NT2/D1 (cell line): ENCODE measurements at places on chromosomes 13 and 19.

GRCh38 chr19:11151181-11151580 is 4.4 kb downstream of the SPC24 start:
- DNase-seq: no peak

GRCh38 chr13:86298725-86299124 is 499.5 kb upstream of the SLITRK6 start:
- DNase-seq: no peak

GRCh38 chr19:18478545-18479311 is 40.8 kb upstream of the ISYNA1 start:
- DNase-seq: no peak

DNA sequence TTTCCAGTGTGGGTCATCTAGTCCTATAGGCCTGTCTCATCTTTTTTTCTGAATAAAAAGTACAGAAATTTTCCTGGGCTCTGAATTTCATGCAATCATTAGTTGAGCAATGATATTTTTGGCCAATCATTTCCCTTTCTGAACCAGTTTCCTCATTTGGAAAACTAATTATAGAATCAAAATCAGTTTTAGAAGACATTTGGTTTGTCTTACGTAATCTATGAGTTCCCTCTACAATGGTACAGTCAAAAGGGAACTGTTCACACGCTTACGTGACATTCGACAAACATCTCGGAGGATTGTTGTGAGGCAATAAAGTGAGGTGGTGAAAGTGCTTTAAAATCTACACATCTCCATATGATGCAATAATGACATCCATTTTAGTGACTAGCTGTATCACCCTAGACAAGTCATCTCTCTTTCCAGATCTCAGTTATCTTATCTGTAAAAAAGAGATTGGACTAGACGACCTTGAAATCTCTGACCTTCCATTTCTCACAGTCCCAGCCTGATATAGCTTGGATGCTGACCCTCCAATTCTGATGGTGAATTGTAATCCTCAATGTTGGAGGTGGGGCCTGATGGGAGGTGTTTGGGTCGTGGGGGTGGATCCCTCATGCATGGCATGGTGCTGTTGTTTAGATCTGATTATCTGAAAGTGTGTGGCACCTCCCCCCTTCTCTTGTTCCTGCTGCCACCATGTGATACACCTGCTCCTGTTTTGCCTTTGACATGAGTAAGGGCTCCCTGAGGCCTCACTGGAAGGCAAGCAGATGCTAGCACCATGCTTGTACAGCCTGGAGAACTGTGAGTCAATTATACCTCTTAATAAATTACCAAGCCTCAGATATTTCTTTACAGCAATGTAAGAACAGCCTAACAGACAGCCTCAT is 26.7 kb downstream of the FLT1 start:
- DNase-seq: no peak

DNA sequence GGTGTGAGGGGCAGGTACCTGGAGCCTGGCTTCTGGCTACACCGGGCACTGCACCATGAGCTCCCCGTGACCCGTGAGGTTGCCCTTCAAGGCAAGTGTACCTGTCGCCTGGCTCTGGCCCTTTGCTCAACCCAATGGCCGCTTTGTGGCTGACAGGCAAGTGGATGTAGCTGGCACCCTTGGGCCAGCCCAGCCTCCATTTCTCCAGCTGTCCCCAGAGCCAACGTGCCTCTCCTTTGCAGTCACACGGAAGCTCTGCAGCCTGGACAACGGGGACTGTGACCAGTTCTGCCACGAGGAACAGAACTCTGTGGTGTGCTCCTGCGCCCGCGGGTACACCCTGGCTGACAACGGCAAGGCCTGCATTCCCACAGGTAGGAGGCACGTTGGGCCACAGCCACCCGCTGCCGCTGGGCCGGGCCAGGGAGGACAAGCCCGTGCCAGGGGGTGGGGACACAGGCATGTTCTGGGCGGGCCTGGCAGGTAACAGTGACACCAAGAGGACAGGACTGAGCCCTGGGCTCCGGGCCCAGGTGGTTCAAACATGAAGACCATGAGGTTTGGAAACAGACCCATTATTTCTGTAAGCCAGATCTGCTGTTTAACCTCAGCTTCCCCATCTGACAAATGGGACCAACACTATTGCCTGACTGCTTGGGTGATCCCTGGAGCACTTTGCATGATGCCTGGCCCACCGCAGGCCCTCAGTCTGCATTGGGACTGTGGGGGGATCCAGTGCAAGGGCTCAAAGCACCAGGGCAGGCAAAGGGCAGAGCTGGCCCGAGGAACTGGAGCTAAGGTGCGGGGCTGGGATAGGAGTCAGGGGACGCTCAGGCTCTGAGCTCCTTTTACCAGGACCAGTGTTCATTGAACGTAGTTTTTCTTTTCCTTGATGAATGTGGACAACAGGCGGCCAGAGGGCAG is 17.5 kb upstream of the PROZ start:
- no peak for DNase-seq

DNA sequence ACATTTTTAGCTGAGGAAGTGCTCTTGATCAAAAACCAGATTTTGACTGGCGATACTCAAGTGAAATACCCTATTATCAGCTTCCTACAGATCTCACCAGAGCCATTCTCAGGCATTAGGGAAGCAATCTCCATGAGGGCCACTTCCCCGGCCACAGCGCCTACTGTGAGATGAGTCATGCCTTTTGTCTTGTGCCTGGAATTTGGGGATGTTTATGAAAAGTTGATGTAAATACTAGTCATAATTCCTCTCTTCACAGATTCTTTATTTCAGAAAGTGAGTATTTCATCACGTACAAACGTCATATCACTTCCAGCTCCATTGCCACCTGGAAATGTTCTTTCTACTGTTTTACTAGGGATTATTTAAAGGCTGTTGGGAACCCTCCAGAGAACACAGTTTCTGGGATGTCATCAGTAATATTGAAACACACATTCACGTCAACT is 25.3 kb upstream of the SLC46A3 start:
- DNase-seq: no peak

DNA sequence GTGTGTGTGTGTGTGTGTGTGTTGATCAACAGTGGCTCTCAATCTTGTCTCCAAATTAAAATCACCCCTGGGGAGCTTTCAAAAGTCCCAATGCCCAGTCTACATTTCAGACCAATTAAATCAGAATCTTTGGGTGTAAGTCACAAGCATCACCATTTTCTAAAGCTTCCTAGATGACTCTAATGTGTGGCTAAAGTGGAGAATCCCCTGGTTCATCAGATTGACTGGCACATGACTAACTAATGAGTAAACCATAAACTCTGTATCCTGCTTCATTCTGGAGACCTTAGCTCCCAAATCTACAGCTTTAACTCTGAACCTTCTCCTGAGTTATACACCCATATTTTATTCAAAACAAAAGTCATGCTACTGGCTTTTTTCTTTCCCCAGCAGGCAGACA is 131.3 kb downstream of the SUCLA2 start:
- DNase-seq: no peak

GRCh38 chr13:70527599-70527998 is 419.3 kb upstream of the KLHL1 start:
- no peak for DNase-seq

GRCh38 chr19:10643968-10644259 is 10.2 kb upstream of the ILF3 start:
- DNase-seq: no peak

- DNase-seq: no peak
Observed at GRCh38 chr13:28805193-28805819, 14.8 kb upstream of the MTUS2 start.

GRCh38 chr19:4972509-4973230 is 3.8 kb downstream of the KDM4B start:
- no peak for DNase-seq

GRCh38 chr13:52048516-52048915 is 24.0 kb downstream of the UTP14C start:
- DNase-seq: no peak

DNA sequence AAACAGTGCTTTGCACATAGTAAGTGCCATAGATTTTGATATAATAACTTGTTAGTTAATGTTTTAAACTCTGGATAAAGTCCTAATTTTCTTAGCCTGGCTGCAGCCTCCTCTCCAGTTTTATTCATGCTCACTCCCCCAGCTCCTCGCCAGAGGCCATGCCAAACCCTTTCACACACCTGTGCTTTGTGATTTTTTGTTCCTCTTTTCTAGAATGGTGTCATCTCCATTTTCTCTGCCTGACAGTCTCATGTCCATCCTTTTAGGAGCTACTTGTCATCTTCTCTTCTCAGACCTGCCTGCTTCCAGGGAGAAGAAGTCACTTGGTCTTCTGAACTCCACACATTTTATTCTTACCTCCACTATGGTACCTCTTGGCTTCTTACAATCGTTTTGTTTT is 55.8 kb upstream of the SPATA13 start:
- no peak for DNase-seq

DNA sequence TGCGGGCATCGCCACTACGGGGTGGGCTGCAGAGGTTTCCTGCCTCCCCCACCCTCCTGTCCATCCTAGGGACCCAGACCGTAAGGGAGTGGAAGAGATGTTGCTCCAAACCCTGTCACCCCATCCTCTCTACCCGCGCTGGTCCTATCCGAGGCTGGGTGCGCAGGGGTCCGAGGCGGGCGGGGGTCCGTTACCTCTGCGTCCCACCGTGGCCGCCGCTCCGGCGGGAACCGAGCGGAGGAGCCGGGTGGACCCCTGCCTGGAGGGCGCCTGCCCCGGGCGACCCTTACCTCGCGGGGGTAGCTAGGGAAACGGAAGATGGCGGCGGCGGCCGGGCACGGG is at the start of gene DGKH:
Gene DGKH (plus strand): TSS at position 307 of the 342 bp plus-strand sequence. CDS start 126 bp downstream, outside the sequence.
- DNase-seq: no peak

- DNase-seq: no peak
Observed at GRCh38 chr19:48489608-48490216, 20.5 kb downstream of the CYTH2 start.

GRCh38 chr13:46609052-46609451 is 56.1 kb downstream of the LRCH1 start:
- DNase-seq: no peak

DNA sequence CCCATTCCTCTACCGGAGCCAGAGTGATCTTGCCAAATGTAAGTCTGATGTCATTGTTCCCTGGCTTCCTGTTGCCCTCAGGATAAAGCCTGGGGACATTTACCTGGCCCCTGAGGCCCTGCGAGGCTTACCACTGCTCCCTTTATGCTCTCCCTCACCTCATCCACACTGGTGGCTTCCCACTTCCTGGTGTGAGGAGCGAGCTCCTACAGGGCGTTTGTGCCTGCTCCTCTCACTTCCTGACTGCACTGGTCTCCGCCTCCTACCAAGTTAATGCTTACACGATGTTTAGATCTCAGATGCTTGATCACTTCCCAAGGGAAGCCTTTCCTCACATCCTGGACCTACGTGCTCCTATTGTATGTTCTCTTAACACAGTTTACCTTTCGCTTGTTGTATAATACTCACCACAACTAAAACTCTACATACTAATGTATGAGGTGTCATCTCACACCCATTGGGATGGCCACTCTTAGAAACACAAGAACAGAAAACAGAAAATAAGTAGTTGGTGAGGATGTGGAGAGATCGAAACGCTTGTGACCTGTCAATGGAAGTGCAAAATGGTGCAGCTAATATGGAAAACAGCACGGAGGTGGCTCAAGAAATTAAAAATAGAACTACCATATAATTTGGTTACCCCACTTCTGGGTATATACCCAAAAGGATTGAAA is 177.6 kb downstream of the SHISA2 start:
- no peak for DNase-seq

- no peak for DNase-seq
Observed at GRCh38 chr13:20673715-20674114, 29.8 kb upstream of the IL17D start.

- DNase-seq: no peak
Observed at GRCh38 chr13:91302111-91302510, 45.4 kb upstream of the MIR17HG start.

DNA sequence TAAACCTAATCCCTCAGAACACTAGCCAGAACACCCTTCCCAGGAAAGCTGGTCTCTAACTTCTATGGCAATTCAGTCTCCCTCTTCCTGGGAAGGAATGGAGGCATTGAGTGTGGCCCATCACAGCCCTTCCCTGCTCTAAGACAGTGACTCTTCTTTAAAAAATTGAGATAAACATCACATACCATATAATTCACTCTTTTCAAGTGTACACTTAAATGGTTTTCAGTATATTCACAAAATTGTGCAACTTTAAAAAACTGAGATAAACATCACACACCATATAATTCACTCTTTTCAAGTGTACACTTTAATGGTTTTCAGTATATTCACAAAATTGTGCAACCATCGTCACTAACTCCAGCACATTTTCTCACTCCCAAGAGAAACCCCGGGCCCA is 116.5 kb downstream of the MIPEP start:
- DNase-seq: no peak

- DNase-seq: no peak
Observed at GRCh38 chr13:31110617-31111016, 51.1 kb downstream of the HSPH1 start.

DNA sequence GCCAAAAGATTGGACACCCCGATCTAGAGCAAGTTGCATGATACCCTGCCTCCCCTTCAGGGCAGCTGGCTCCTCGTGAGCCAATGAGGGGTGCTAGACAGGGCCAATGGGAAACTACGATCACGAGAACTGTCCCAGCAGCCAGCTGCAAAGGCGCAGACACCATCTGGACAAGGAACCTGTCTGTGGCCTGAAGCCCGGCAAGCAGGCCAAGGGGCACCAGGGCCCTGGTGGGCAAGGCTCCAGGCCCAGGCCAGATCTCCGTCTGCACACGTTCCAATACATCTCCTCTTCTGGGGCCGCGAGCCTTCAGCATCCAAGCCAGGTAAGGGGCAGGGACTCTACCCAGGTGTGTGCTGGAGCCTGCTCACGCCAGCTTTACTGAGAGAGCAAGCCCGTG is 20.2 kb downstream of the MED26 start:
- no peak for DNase-seq

DNA sequence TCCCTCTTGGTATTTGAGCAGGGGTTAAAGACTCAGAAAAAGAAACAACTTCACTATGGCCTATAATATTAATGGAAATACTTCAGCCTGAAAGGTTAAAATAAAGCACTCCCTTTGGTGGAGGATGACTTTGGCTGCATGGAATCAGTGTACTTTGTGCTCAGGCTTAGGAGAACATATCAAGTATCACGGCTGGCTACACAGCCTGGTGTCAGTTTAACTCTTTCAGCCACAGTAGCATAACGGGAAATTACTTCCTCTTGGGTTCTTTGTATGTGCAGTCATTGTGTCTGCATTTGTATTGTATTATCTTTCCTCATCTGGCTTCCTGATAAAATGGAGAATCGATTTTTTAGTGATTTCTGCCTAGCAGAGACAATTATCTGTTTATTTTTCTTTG is 239.0 kb downstream of the GGACT start:
- no peak for DNase-seq

DNA sequence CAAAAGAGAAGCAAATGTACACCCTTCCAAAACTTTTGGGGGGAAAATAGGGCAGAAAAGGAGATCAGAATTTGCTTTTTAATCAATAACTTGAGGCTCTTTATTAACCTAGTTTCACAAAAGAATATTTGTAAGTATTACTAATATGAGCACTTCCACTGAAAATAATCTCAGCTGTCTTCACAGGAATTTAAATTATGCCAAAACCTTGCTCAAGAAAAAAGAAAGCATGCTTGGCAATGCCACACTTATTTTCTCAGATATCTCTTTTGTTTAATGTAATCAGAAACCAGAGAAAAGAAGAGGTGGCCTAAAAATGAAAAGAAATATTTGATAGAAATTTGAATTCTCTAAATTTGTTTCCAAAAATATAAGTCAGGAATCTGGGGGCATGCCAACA is 234.9 kb upstream of the GPC6 start:
- no peak for DNase-seq
